ENCODE measurements at places on chromosomes 2 and 18. TPM values are rescaled to one million over a fixed set of nuclear protein-coding genes. Genes with fewer than 3 reads are reported as not detected.

The CFC1 gene
- total RNA-seq, result not detected

The ARPC2 gene
- 416 TPM for total RNA-seq

The SOX11 gene
- total RNA-seq, result not detected

The LIPG gene
- total RNA-seq, result 48.0 TPM

The NT5C1B gene
- not detected for total RNA-seq

The TNS1 gene
- total RNA-seq, result 27.4 TPM

The ZNF521 gene
- total RNA-seq, result 78.2 TPM

The CXCR1 gene
- not detected for total RNA-seq

The SPP2 gene
- not detected for total RNA-seq

The ALK gene
- total RNA-seq, result not detected

The SCYGR4 gene
- not detected for total RNA-seq

The COL4A3 gene
- total RNA-seq, result 0.19 TPM

The C2orf81 gene
- 0.19 TPM for total RNA-seq

The UGT1A8 gene
- not detected for total RNA-seq

The CD8B gene
- not detected for total RNA-seq

The PRKAG3 gene
- not detected for total RNA-seq

The KLHL30 gene
- total RNA-seq, result 0.19 TPM

Data from endothelial cell of coronary artery (primary cell).